KG1 (cell line): ENCODE measurements at places on chromosomes 3 and 15.

- DNase-seq: no peak
These were observed 2.7 kb downstream of the RIOX2 start for GRCh38 chr3:97969541-97969940.

DNA sequence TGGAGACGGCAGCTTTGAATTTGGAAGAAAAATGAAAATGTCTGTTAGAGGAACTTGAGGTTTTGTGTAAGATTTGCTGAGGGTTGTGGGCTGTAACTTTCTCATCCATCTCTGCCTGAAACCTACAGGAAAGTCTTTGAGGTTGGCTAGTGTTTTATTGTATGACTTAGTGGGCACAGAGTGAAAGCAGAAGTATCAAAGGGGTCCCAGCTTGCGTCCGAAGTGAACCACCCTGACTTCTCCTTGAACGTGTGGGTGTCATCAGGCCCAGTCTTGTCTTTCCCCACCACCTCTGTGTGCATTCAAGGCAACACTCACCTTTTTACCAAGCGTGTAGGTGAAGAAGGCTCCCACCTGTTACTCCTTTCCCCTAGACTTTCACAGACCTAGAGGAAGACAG lies 682.1 kb upstream of the CFAP20DC start:
- DNase-seq: peak; percentile 15

GRCh38 chr15:101479342-101479845 lies 10.1 kb downstream of the PCSK6 start:
- no peak for DNase-seq

GRCh38 chr3:157543501-157544035 lies 40.4 kb upstream of the VEPH1 start:
- DNase-seq: no peak

- DNase-seq: no peak
These were observed 66.1 kb downstream of the FBLN2 start for GRCh38 chr3:13615019-13615528.

DNA sequence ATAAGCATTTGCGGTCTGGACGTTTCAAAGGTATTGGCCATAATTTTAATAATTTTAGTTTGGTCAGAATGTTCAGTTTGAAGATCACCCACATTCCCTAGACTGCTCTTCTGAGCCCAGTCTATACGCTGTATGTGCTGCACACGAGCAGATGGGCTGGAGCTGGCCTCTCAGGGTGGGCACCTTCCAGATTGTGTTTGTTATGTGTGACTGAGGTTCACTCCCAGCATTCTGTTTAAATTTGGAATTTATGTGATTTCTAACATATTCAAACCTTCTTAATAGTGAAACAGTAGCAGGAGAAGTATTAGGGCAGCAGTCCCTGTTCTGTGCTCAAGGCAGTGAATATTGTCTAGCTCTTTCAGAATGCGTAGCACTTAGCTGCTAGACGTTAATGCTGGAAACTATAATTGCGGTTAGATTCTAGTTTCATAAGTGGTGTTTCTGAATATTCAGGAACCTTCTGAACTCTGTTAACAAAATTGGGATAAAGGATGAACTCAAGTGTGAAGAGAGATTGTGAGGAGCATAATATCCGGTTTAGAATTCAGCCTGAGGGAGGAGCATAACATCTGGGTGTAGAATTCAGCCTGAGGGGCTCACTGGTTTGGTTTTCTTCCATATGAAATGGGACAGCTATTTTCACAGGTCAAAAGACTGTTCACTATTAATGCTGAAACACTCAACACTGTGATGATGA lies 68.6 kb upstream of the RPL35A start:
- no peak for DNase-seq

DNA sequence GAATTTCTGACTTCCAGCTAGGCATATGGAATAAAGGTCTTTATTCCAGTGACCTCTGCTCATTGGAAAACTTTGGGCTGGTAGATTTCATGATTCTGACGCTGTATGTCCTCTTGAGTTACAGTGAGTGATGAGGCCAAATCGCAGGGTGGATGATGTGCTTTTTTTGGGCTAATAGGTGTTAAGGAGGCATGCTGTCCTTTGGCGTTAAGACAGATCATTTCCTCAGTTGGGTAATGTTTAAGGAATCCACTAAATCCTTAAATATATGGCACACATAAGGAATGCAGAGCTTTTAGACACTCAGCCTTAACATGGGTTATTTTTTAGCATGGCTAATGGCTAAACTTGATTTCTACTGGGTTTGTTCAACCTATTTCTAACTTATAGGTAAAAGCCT lies 87.9 kb downstream of the LPP start:
- DNase-seq: no peak

DNA sequence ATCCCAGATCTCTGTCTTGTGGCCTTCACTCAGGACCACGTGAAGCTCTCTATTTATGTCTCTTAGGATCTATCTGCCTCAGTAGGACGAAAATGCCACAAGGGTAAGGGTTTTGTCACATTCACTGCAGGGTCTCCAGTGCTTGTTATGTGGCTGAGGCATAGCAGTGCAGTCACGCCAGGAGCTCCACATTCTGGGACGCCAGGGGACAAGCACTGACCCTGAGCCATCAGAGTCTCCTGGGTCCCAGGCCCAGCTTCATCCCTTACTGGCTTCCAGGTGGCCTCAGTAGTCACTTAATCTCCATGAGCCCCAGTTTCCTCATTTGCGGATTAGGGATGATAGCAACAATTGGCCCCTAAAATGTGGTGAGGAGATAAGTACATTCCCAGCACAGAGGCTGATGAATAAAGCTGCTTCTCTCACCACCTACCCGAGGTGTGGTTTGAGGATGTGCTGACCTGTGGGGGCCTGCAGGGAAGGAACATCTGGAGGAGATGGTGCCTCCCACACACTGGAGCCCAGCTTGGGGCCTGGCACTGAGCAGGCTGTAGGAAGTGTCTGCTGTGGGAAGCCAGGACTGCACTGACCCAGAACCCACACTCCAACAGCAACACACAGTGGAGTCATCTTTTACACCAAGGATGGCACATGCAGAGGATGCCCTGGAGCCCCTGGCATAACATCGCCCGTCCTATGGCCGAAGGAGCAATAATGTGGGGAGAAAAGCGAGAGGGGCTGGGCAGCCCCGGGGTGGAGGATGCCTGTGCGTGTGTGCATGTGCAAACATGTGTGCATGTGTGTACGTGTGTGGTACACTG lies 93.2 kb upstream of the IQSEC1 start:
- no peak for DNase-seq

- no peak for DNase-seq
These were observed 61.6 kb upstream of the ACAN start for GRCh38 chr15:88741671-88742070.

GRCh38 chr3:156655819-156656550 lies 18.4 kb upstream of the TIPARP start:
- no peak for DNase-seq

DNA sequence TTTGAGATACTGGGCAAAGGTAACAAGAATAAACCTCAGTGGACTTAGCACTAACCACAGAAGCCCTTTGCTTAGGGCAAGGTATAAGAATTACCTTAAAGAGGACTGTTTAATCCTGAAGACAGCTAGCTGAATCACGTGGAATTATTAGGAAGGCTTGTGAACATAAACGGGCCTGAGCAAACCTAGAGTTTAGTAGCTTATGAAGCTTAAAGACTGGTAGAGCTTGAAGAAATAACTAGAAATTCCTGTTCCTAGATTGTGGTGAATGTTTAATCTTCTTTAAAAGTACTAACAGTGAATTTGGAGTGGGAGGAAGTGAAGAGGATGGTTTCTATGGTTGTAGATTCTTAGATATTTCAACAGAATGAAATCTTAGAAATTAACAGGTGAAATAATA lies 428.9 kb upstream of the THRB start:
- DNase-seq: no peak

GRCh38 chr15:71549091-71549490 lies 261.3 kb upstream of the NR2E3 start:
- no peak for DNase-seq

DNA sequence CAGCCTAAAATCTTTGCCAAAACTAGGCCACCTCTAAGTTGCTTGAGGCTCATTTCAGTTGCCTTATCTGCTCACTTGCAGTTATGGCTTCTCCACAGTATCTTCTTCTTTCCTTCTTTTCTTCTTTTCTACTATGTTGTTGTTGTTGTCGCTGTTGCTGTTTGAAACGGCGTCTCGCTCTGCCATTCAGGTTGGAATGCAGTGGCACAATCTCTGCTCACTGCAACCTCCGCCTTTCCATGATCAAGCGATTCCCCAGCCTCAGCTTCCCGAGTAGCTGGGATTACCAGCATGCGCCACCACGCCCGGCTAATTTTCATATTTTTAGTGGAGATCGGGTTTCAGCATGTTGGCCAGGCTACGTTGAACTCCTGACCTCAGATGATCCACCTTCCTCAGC lies 210.8 kb upstream of the NR2F2 start:
- no peak for DNase-seq

GRCh38 chr3:69764121-69764741 lies 25.0 kb downstream of the MITF start:
- no peak for DNase-seq

- DNase-seq: no peak
These were observed 2.1 kb downstream of the DZIP1L start for GRCh38 chr3:138113326-138113725.

DNA sequence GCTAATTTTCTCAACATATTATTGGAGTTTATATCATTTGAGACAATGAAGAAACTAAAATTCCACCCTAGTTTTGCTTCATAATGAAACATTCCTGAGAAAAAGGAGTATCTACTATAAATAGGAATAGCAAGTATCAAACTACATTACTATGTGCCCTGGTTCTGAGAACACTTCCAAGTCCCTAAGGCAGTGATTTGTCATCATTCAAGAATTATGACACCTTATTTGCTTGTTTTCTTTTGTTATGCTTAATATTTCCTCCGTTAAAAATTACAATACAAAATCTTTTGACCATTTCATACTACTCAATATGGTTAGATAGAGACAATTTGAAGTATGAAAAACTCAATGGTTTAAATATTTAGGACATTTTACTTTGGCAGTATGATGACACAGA lies 707.8 kb upstream of the GOLIM4 start:
- DNase-seq: no peak

GRCh38 chr3:175258763-175259162 lies 399.6 kb downstream of the NAALADL2 start:
- no peak for DNase-seq

- DNase-seq: no peak
These were observed 8.7 kb upstream of the P2RY12 start for GRCh38 chr3:151393146-151393830.

DNA sequence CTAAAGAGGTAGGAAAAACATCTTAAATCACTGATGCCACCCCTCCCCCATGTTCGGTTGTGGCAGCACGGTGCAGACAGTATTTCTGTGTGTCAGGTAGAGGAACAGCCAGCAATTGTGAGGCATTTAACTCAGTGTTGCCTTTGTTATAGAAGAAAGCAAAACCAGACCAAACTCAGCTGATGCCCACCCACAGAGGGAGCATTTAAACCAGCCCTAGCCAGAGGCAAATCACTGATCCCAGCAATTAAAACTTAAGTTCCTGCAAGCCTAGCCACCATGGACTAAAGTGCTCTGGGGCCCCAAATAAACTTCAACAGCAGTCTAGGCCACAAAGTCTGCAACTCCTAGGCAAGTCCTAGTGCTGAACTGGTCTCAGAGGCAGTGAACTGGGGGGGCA lies 94.5 kb downstream of the CFAP20DC start:
- no peak for DNase-seq

DNA sequence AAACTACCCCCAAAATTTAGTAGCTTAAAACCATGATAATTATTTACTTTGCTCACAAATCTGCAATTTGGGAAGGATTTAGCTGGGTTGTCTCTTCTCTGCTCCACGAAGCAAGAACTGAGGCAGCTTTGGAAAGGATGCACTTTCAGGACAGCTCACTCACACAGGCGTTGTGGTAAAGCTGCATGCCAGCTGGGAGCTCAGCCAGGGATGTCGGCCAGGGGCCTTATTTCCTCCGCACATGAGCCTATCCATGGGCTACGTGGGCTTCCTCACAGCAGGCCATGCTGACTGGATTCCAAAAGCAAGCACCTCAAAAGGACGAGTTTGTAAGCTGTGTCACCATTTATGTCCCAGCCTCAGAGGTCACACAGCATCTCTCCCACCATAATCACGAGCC lies 301.3 kb upstream of the IGF1R start:
- DNase-seq: no peak

GRCh38 chr15:80071652-80072051 lies 12.2 kb downstream of the ZFAND6 start:
- DNase-seq: no peak

DNA sequence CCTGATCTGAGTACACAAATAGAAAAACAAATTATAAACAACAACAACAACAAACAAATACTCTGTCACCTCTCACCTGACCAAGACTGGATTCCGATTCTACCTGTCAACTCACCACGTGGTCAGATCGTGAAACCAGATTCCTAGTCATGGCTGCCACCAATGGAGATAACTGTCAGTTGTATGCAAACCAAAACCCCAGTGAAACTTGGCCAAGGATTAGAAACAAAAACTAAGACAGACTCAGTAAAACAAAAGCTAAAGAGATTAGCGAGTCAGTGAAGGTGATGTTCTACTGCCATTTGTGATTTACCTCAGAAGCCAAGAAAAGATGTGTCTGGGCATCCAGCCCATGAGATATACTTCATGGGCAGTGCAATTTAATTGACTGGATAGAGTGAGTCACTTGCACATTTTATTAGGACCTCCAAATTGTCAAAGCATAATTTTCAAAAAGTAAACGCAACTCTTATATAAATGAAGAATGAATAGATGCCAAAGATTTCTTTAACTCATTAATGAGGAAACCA lies 31.1 kb downstream of the PHLDB2 start:
- DNase-seq: no peak

GRCh38 chr3:45992821-45993221 lies 2.8 kb downstream of the FYCO1 start:
- DNase-seq: no peak

GRCh38 chr3:58084788-58085543 lies 76.7 kb downstream of the FLNB start:
- DNase-seq: no peak

- no peak for DNase-seq
These were observed 238.6 kb downstream of the ADAMTSL3 start for GRCh38 chr15:83892498-83892897.

- no peak for DNase-seq
These were observed 34.2 kb downstream of the MYZAP start for GRCh38 chr15:57625703-57626448.

- no peak for DNase-seq
These were observed 3.9 kb downstream of the B4GALT4 start for GRCh38 chr3:119236756-119237155.

- no peak for DNase-seq
These were observed 9.1 kb downstream of the ADAMTS17 start for GRCh38 chr15:100332721-100333120.

DNA sequence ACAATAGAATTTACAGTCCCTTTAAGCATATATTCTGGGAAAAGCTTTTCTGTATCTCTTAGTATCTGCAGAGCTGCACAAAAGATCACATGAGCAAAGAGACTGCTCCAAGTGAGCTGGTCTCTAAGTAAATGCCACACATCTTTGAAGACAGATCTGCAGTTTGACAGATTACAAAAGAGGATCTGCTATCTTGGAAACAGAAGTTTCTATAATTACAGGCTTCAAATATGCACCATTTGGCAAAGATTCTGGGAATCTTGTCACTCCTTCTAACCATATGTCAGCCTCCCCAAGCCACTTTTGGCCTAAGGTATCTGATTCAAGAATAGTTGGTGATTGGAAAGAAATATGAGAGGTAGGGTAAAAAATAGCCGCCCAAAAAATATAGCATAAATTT lies 9.6 kb upstream of the CFAP44 start:
- no peak for DNase-seq
